ENCODE measurements at places on chromosomes 6 and 20.

DNA sequence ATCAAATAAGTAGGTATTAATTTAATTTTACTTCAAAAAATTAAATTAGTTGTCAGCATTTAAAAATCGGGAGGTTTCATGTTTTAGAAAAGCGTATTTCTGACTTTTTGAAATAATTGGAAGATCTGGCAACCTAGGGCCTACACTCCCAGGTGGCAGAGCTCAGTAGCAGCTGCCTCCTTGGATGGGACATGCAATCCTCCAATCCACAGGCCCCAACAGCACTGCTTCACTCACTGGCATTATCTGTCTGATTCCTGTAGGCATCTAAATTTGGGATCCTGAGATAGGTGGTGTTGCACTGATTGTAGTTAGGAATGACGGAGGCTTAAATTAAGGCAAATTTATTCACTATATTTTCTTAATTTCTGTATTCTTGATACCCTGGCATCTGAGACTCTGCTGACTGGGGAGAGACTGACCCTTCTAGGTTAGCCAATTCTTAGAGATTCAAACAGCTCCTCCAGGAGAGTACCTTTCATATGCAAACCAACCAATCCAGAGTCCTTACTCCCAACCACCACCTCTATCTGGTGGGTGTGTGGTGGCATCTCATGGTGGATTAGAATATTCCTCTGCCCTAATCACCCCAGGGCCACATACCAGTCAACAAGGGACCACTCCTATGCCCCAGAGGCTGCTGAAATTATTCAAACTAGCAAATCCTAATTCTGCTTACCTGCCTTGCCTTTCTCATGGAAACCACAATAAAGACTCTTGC lies 146.6 kb upstream of the GLP1R start:
- no peak for DNase-seq

- no peak for DNase-seq
Observed at GRCh38 chr6:125931733-125932450, 24.7 kb upstream of the HINT3 start.

DNA sequence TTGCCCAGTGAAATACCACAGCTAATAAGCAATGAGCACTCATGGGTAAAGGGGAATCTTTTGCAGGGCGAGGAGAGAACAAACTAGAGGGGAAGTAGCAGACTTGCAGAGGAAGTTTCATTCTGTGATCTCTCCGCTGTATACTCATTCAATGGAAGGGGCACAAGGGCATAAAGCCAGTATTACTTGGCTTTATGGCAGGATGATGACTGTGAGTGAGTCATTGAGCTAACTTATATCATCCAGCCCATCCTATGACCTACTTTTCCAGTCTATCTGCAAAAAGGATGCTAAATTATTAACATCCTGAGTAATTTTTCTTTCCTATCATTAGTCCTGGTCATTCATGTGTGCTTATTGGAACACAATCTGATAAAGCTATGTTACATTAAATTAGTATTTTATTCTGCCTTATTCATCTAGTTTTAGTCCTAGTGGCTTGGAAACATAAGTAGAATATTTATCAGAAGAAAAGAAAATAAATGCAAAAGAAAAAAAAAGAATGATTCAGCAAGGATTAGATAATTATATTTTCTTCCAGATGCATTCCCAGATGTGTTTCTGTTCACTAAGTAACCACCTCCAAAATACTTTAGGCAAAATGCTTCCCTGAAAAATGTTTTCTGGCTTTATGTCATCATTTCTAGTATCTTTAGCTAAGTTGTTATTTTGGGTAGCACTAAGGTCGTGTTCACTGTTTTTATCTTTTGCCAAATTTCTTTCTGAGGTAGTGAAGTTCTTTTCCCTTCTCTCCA lies 471.7 kb downstream of the CDKAL1 start:
- no peak for DNase-seq

- DNase-seq, result no peak
Observed at GRCh38 chr6:120378582-120379220, 955.6 kb downstream of the TBC1D32 start.

GRCh38 chr20:3404402-3404801 lies 3.1 kb downstream of the DNAAF9 start:
- DNase-seq, result no peak

DNA sequence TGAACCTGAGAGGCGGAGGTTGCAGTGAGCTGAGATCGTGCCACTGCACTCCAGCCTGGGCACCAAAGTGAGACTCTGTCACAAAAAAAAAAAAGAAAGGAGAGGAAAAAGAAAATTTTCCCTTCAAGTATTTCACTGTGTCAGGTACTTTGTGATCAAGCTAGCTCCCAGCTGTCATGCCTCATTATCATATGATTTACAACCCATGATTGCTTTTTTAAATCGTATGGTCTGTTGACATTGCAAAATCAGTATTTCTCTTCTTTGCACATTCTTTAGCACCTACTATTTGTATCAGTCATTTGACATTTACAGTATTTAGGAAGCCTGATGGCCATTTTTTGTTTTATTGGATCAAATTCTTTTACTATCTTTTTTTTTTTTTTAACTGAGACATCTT lies 22.4 kb downstream of the SASH1 start:
- no peak for DNase-seq

- DNase-seq, result no peak
Observed at GRCh38 chr6:51120016-51120415, 301.3 kb downstream of the TFAP2B start.

DNA sequence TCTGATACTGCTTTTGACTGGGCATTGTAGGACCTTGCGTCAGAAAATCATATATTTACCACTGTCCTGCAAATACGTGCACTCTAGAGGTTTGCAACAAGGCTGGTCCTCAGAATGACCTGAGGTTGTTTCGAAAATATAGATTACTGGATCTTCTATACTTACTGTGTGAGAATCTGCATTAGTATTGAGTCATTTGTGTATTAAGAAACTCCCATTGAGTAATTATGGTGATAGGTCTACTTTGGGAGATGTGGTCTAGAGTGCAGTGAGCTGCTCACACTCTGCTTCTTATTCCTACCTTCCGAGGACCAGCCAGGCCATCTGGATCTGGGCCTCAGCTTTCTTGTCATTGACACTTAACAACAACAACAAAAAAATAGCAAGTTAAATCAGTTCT lies 9.6 kb downstream of the KLHL32 start:
- DNase-seq, result no peak

DNA sequence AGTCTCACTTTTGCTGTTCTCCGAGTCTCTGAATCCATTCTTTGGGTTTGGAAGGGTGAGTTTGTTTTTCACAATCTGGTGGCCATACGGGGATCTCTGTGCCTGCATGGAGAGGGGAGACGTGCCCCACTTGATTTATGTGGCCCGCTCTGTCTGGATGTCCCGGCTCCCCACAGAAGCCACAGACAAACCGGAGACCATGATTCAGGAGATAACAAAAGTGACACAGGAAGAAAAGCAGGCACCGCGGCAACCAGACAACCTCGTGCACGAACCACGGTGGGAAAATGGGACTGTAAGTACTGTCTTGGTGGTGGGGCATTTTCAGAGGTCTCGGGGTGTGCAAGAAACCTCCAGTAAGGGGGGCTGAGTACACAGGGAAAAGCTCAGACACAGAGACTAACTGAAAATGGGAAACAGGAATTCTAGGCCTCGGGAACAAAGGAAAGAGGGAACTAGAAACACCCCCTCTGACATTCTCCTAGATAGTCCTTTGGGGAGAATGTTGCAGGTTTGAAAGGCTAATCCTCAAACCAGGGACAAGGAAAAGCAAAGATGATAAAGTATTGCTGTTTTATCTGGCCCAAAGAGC lies 22.1 kb upstream of the ZNF318 start:
- DNase-seq, result peak; percentile 54

DNA sequence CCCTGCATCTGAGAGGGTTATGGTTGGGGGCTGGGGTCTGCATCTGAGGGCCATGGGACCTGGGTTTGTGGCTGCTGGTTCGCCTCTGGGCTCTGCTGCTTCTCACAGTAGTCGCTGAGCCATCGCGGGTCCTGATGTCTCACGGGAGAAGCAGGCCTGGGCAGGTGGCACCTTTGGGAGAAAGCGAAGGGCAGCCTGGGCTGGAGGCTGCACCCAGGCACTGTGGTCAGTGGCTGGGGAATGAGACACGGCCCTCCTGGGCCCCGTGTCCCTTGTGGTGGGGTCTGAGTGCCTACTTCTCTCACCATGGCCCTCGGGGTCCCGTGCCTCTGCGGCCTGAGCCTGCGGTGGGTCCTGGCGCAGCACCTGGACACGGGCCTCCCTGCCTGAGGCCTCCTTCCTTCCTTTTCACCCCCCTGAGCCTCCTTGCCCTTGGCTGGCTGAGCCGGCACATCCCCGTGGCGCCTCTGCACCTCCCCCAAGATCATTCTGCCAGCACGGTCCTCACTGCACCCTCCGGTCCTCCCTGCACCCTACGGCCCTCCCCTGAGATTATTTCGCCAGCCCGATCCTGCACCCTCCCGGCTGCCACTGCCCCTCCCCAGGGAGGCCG lies 206.0 kb downstream of the ERMARD start:
- DNase-seq, result no peak

- peak; percentile 78 for DNase-seq
Observed at GRCh38 chr20:46022411-46023147, 6.4 kb upstream of the SLC12A5 start.

- DNase-seq, result no peak
Observed at GRCh38 chr6:118718903-118719302, 67.5 kb upstream of the CEP85L start.

- no peak for DNase-seq
Observed at GRCh38 chr6:63352069-63352543, 32.3 kb upstream of the LGSN start.

GRCh38 chr6:168196385-168196860 lies 117.4 kb upstream of the FRMD1 start:
- DNase-seq, result no peak

- no peak for DNase-seq
Observed at GRCh38 chr6:166045860-166046200, 121.8 kb downstream of the TBXT start.

- DNase-seq, result no peak
Observed at GRCh38 chr6:3786141-3786540, 34.6 kb upstream of the PXDC1 start.

DNA sequence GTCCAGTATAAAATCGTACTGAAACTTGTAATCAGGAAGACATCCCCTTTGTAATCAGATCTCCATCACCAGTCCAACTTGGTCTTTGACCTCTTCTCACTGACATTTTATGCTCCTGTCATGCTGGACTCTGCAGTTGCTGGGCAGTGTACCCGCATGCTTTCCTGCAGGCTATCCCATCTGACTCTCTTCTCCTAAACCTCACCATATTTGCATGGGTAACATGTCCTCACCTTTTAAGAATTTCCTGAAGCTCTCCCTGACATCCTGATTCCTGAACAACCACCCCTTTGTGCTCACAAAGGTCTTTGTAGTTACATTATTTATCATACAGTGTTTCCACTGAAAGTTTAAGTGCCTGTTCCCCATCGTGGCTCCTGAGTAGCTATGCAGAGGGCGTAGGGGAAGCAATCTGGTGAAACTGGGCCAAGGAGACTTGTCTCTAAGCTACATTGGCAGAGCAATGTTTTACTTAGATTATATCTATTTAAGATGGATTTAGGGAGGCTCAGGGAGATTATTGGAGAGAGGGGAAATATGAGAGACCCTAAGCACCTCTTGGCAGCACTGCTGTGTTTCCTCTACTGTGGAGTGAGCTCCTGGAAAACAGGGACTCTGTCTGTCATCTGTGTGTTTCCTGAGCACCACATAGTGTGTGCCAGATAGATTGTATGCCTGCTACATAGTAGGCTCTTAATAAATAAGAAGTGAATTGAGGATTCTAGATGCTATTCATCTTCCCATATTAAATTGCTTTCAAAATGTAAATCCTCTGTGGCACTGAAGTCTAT lies 124.0 kb downstream of the LAMA2 start:
- DNase-seq, result no peak

- DNase-seq, result no peak
Observed at GRCh38 chr20:51230727-51231126, 207.8 kb upstream of the KCNG1 start.

- no peak for DNase-seq
Observed at GRCh38 chr20:8155812-8156211, 23.7 kb downstream of the PLCB1 start.

- no peak for DNase-seq
Observed at GRCh38 chr20:46237227-46237626, 71.1 kb downstream of the CDH22 start.

- DNase-seq, result no peak
Observed at GRCh38 chr6:113842165-113842564, 15.0 kb upstream of the MARCKS start.

- DNase-seq, result no peak
Observed at GRCh38 chr6:36334832-36335459, 1.7 kb downstream of the BNIP5 start.

DNA sequence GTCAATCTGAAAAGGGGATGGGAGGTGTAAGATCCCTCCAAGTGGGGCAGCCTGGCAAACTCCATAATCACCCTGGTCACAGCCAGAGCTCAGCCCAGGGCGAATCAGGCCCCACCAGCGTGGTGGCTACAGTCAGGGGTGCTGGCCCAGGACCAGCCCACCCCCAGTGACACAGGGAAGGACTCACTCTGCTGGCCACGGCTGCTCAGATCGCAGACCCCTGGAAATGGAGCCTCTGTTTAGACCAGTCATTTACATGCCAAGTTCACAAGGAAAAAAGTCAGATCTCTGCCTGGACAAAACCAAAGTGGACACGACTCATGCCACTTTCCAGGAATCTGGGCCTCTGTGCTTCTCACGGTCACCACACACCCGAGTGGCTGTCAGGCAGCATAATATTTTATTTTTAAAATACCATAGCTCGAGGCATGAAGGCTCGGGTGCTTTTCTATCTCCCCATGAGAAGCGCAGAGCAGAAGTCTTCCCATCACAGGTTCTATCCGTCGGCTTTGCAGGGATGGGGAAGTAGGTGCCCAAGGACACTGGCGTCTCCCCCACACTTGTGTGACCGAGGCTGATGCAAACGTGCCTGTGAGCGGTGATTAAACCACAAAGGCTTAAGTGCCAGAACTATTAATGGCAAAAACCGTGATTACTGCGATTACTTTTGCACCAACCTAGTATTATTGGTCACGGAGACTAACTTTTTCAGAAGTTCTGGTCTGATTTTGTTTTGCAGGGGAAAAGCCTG lies 13.0 kb downstream of the PXDC1 start:
- DNase-seq, result no peak

- DNase-seq, result no peak
Observed at GRCh38 chr20:8435285-8436035, 303.4 kb downstream of the PLCB1 start.

DNA sequence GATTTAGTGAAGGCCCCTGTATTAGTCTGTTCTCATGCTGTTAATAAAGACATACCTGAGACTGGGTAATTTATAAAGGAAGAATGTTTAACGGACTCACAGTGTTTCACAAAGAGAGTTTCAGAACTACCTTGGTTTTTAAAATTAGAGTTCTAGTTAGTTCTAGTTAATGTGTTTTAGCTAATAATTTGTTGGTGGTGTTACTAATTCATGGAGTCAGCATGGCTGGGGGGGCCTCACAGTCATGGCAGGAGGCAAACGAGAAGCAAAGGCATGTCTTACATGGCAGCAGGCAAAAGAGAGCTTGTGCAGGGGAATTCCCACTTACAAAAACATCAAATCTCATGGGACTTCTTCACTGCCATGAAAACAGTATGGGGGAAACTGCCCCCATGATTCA lies 12.0 kb upstream of the SLC17A3 start:
- no peak for DNase-seq
